ENCODE measurements at places on chromosomes 7 and 10. TPM values are rescaled to one million over a fixed set of nuclear protein-coding genes. Genes with fewer than 3 reads are reported as not detected.
A peak's percentile ranks its signal among the peaks of the same experiment; 100 is the strongest.

- H3K27ac ChIP-seq = peak overlapping the region; percentile 100
- H3K4me1 ChIP-seq = peaks cover 70% of the 10 kb centered on the region
- H3K36me3 ChIP-seq = no peaks in the 10 kb centered on the region
- DNase-seq = no peak
- H3K4me3 ChIP-seq = peak overlapping the region; percentile 20
Observed at GRCh38 chr7:99209781-99210180, 1.9 kb upstream of the KPNA7 start.

- no peak overlapping the region for H3K27ac ChIP-seq
- no peak for DNase-seq
- H3K4me1 ChIP-seq = peaks cover 20% of the 10 kb centered on the region
- H3K36me3 ChIP-seq = no peaks in the 10 kb centered on the region
Observed at GRCh38 chr7:135257790-135258189, 24.2 kb downstream of the STRA8 start.

DNA sequence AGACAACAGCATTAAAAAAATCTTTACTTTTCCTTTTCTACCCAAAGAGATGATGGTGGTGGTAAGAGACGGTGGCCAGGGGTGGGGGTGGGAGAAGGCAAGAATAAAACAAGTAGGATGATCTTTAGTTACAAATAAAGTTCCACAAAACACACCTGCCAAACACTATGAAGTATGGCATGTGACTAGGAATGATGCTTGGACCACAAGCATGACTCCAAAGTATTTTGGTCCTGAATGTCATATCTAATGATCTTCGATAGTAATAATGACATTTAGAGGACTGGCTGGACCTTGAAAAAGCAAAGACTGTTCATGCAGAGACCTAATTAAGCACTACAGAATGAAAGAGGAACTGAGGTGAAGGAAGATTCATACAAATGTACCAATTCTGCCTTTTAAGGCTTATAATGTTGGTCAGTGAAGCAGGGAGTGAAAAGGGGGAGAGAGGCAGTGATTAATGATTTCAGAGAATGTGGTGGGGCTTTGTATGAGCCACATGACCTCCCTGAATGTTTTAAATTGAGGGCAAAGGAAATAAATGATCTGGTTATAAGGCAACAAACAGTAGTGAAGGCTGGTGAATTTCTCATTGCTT, 29.6 kb upstream of the DKK1 start:
- H3K27ac ChIP-seq = no peak overlapping the region
- DNase-seq = no peak
- no peaks in the 10 kb centered on the region for H3K4me1 ChIP-seq
- H3K27me3 ChIP-seq = no peaks in the 10 kb centered on the region
- no peak overlapping the region for H3K4me3 ChIP-seq

DNA sequence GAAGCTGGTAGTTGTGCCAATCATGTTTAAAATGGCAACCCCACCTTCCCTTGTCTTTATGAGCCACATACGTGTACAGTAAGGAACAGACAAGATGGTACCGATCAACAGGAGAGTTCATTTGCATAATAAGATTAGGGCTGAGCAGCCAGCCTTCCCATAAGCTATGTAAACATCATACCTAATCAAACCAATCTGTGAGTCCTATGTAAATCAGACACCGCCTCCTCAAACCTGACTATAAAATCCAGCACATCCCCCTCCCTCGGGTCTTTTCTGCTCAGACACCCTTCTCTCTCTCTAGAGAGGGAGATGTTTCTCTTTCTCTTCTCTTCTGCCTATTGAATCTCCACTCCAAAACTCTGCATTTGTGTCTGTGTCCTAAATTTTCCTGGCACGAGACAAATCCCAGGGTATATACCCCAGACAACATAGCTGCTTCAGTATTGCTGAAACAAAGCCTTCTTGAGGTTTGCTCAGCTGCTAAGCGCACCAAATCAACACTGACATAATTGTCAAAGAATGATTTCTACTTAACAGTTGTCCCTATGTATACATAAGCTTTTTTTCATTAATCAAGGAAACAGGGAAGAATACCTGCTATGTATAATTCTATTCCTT, 279.2 kb downstream of the THSD7A start:
- no peaks in the 10 kb centered on the region for H3K27me3 ChIP-seq
- no peaks in the 10 kb centered on the region for H3K4me1 ChIP-seq
- DNase-seq = no peak
- no peak overlapping the region for H3K4me3 ChIP-seq
- no peak overlapping the region for H3K27ac ChIP-seq

- H3K4me3 ChIP-seq = no peak overlapping the region
- no peak overlapping the region for H3K27ac ChIP-seq
- H3K36me3 ChIP-seq = no peaks in the 10 kb centered on the region
- no peaks in the 10 kb centered on the region for H3K27me3 ChIP-seq
- no peak for DNase-seq
- no peaks in the 10 kb centered on the region for H3K4me1 ChIP-seq
Observed at GRCh38 chr7:15715435-15715834, 29.0 kb upstream of the MEOX2 start.

- no peaks in the 10 kb centered on the region for H3K36me3 ChIP-seq
- peak overlapping the region; percentile 78 for H3K27ac ChIP-seq
- 0 out of 2 replicates have a peak, but pooled peaks cover 7% of the 10 kb centered on the region for H3K4me1 ChIP-seq
- H3K4me3 ChIP-seq = peak overlapping the region; percentile 75
Observed at GRCh38 chr10:103367379-103367781, 396 bp upstream of the TAF5 start.

SHLD2 gene
- total RNA-seq = 15.9 TPM

OR2A7 gene
- total RNA-seq = 6.0 TPM

CLDN4 gene
- 602 TPM for total RNA-seq

RNF148 gene
- 0.72 TPM for total RNA-seq
